ENCODE measurements at places on chromosomes 2 and 18. TPM values are rescaled to one million over a fixed set of nuclear protein-coding genes. Genes with fewer than 3 reads are reported as not detected.

DNA sequence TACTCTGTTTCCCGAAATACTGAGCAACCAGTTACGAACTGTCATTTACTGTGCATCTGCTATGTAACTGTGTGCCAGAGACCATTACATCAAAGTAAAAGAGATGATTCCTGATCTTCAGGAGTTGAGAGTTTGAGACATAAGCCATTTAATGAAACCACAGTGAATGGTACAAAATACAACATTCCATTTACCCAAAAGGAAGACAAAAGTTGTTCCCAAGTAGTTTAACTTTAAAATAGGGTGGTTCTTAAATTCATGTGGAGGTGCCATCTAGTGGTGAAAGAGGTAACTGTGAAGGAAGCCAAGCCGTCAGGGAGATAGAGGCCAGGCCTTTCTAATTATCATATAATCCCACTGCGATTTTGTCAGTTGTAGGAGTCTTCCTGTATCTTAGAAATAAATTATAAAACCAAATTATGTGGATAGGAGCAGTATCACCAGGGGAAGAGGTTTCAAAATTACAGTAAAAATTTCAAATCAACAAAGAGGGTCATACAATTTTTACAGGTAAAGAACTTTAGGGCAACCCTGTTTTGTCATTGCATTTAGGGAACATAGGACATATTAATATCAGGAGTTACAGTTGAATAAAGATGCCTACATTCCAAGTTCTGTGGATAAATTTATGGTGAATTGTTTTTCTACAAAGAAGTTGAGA lies 67.7 kb downstream of the EPAS1 start:
- DNase-seq = no peak

The TUBA3E gene
- not detected for total RNA-seq

- DNase-seq = no peak
Observed at GRCh38 chr2:54480025-54480424, 23.9 kb downstream of the SPTBN1 start.

DNA sequence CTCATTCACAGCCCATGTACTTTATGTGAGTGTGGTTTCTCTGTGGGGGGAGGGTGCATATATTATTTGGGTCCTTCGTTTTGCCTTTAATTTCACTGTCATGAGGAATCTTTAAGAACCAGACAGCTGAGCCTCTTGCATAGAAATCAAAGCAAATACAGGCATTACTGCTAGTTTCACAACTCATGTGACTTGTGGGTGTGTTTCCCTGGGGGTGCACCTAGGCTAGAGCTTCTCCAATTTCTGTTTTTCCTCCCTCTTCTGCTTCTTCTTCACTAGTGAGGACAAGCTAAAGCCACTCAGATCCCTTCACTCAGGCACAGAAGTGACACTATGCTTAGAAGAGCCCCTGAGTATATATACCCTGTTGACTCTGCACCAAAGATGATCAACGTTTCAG lies 131.4 kb downstream of the ACOXL start:
- no peak for DNase-seq

DNA sequence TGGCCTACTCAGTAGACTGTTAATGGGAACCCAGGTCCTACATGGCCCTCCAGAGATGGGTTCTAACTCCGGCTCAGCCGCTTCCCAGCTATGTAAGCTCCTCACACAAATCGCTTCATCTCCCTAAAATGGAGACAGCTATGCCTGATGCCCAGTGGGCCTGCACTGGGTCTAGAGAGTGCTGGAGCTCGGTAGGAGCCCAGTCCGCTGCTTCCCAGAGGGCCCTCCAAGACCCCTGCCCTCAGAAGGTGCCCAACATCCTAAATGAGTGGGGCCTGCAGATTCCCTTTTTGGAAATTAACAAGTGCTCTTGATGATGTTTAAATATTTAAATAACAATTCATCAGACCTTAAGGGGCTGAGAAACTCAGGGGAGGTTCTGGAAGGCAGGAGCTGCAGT lies 47.1 kb downstream of the HS1BP3 start:
- no peak for DNase-seq

- DNase-seq = no peak
Observed at GRCh38 chr2:64402876-64403275, 51.1 kb upstream of the LGALSL start.

- DNase-seq = no peak
Observed at GRCh38 chr2:210262036-210262435, 36.8 kb upstream of the ACADL start.

The VWC2L gene
- total RNA-seq = 0.51 TPM

DNA sequence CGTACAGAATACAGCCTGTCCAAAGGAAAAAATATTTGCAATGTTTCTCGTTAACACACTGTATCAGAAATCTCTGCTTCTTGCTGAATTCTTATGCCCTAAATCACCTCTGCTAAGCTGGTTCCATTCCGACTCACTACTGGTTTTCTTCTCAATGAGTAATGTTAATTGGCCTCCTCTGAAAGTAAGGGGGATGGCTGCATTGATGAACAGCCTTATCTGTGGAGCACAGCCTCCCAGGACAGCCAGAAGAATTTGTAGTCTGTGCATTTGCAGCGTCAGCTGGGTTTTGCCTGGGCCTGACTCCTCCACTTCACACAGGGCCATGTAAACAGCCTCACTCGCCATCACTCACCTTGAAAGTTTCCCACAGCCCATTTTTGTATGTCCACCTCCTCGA lies 127.7 kb downstream of the RNF152 start:
- no peak for DNase-seq

GRCh38 chr18:68724021-68724420 lies 9.1 kb upstream of the TMX3 start:
- no peak for DNase-seq

- DNase-seq = peak; percentile 52
Observed at GRCh38 chr2:42954227-42954962, 162.0 kb upstream of the HAAO start.

DNA sequence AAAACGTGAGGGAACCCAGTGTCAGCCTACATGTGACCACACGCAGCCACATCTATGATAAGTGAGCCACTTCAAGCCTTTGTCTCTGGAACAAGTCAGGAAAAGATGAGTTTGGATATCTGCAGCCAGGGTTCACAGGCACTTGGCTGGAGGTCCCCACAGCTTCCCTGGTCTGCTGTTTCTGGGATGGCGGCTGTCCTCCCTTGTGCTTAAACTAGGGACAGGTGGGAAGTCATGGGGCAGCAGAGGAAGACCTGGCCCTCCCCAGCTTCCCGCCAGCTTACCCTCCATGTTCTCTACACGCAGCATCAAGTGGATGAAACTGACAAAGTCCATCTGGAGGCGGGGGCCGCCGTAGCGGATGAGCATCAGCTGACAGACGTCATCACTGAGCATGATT lies 38.5 kb upstream of the GALNT14 start:
- DNase-seq = no peak

- no peak for DNase-seq
Observed at GRCh38 chr2:10900216-10901109, 11.3 kb upstream of the KCNF1 start.

- peak; percentile 23 for DNase-seq
Observed at GRCh38 chr2:218856896-218857243, 2.7 kb upstream of the WNT6 start.

- DNase-seq = no peak
Observed at GRCh38 chr2:61367177-61367576, 103.7 kb downstream of the USP34 start.

- no peak for DNase-seq
Observed at GRCh38 chr18:76384114-76384790, 110.8 kb downstream of the ZNF516 start.
